ENCODE measurements at places on chromosomes 2 and 18. TPM values are rescaled to one million over a fixed set of nuclear protein-coding genes. Genes with fewer than 3 reads are reported as not detected.

Gene THSD7B
- polyA plus RNA-seq: not detected

Gene CHAC2
- polyA plus RNA-seq: 3.0 TPM

Gene FBXO15
- 2.0 TPM for polyA plus RNA-seq

Gene BOK
- polyA plus RNA-seq: 15.2 TPM
